ENCODE measurements at places on chromosomes 12 and 14.
A peak's percentile ranks its signal among the peaks of the same experiment; 100 is the strongest.

DNA sequence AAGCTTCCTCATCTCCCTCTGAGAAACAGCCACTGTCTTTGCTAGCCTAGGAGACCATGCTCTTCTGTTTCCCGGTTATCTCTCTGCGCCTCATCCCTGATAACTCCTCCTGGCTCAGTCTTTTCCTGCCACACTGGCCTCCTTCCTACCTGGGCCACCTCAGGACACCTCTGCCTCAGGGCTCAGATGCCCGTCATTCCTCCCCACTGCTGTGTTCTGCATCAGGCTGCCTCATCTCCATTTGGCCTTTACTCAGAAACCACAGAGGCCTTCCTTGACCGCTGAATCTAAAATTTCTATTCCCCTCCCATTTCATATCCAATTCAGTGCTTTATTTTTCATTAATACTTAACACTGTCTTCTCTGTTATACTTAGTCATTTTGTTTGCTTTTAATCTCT, 311.0 kb upstream of the RGS6 start:
- DNase-seq, result no peak

DNA sequence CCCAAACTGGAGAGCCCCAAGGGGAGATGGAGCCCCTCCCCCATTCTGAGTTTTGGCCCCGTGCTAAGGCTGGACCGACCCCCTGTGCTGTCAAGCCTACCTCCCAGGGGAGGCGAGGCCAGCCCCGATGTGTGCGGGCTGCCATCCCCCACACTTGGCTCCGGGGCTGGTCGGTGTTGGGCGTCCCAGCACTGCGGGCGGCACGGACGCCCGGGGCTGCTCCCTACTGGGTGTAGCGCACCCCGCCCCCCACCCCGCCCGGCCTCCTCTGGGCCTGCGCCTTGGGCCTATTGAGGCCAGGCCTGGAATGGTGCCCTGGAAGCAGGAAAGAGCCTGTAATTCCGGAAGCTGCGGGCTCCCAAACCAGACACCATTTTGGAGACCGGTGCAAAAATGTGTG, 2.6 kb downstream of the DCAF4 start:
- no peak for DNase-seq

DNA sequence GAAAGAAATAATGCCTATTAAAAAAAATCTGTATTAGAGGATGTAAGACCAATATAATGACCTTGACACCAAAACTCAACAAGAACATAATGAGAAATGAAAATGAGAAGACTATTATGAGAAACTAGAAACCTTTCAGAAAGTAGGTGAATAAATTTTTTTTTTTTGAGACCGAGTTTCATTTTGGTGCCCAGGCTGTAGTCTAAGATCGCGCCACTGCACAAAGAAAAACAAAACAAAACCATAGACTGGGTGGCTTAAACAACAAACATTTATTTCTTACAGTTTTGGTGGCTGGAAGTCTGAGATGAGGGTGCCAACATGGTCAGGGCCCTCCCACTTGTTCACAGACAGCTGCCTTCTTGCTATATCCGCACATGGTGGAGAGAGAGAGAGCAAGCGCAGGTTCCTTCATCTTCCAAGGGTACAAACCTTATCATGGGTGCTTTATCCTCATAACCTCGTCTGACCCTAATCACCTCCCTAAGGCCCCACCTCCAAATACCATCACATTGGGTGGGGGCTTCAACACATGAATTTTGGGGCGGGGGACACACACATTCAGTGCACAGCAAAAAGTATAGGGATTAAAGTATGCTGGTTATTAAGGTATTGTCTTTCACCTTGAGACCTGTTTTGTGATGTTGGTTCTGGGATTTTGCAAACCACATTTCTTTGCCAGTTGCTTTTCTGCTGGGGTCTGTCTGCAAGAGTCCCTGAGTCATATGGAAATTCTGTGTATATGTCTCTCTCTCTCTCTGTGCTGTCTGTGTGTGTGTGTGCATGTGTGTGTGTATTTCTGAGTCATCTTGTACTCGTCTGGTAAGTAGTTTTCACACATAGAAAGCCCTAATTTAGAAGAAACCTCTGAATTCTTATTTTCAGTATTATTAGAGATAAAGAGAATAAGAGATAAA, 26.2 kb downstream of the ZCRB1 start:
- DNase-seq, result no peak

DNA sequence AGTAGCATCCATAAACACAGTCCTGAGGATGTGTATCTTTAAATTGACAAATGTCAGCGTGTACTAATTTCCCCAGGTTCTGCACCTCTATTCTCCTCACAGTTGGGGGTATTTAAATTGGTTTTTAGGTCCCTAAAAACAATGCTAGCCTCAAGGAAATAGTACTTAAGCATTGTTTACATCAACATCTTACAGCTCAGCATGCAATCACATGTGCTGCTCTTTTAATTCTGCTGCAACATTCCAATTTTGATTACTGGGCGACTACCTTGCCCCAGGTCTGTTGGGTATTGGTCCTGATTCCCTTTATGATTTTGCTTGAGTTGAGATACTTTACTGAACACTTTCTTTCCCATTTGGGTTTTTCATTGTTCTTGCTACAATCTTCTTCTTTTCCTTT, 616.6 kb downstream of the CCER1 start:
- DNase-seq, result no peak

DNA sequence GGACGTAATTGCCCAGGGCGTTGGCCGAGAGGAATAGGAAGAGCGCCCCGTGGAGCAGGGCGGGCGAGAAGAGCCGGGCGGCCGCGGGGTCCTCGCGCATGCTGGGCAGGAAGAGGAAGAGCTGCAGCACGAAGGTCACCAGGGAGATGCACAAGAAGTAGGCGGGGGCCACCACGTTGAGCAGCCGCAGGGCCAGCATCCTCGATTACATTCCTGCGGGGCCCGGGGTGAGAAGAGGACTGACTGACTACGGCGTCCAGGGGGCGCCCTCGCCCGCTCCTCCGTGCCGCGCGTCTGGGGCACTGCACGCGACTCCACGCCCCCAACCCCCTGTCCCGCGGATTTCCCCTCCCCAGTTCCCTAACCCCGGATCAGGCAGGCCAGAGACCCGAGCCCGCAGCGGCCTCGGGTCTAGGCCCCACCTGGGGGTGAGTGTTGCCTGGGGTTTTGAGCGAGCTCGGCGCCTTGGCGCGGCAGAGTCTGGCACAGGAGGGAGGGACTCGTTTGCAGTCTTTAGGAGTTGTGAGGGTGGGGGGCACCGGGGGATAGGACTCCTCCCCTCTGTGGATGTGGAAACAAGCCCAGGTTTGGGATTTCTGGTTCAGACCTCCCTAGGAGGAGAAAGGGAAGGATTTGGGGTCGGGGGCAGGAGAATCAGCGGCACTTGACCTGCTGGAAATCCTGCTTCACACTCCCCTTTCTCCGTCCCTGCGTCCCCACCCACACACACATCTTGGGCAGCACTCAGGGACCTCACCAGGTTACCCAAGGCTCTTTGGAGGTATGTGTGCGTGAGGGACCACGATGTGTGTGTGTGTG, 1.8 kb downstream of the ZDHHC22 start:
- peak; percentile 61 for DNase-seq

DNA sequence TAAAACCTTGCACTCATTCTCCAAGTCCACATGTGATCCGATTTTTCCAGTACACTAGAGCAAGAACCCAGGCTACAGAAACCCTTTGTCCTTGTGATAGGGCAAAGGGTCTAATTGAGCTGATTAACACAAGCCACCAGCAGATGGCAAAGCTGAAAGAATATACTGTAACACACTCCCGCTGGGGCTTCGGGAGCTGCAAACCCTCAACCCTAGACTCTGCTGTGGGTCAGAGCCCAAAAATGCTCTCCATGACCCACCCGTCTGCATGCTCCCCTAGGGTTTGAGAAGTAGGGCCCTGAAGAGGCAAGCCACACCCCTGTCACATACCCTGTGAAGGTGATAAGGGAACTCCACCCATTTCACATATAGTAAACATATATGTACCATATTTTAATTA, 33.6 kb upstream of the PCNX1 start:
- no peak for DNase-seq

DNA sequence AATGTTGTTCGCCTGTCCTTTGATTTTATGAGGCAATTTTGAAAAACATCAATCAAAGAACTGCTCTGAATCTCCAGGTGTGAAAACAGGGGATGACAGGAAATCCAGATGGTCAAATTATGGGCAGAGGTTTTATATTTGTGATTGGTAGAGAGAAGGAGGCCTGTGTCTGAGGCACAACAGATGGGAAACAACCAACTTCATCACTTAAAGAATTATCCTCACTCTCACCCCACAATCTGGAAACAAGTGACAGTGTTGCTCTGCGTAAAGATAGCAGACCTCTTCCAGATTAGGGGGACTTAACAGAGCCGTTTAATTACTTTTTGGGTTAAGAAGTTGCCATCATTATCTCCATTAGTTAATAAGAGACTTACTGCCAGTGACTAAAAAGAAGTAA, 64.1 kb upstream of the EGLN3 start:
- DNase-seq, result no peak

GRCh38 chr12:114636723-114637480, 47.1 kb downstream of the TBX3 start:
- DNase-seq, result peak; percentile 34

DNA sequence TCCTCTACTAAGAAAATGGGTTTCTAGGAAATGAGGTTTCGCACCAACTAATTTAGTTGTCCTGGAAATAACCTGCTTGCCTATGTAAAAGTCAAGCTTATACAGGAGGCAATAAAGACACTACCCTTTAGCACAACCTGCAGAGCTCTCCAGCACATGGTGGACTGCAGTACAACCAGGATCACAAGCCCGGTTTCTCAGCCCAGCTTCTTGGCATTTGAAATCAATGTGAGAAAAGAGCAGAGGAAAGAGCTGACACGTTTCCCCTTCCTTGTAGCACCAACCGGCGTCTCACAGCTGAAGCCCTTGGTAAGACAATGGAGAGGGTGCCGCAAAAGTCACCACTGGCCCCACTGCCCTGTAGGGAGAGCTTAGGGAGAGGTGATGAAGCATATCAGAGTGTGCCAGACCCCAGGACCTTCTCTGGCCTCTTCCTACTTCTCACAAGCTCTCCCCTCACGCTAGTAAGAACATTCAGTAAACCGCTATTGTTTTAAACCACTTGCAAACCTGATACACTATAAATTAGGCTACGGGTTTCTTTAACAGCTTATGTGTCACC, 8.6 kb downstream of the SPTLC2 start:
- no peak for DNase-seq

DNA sequence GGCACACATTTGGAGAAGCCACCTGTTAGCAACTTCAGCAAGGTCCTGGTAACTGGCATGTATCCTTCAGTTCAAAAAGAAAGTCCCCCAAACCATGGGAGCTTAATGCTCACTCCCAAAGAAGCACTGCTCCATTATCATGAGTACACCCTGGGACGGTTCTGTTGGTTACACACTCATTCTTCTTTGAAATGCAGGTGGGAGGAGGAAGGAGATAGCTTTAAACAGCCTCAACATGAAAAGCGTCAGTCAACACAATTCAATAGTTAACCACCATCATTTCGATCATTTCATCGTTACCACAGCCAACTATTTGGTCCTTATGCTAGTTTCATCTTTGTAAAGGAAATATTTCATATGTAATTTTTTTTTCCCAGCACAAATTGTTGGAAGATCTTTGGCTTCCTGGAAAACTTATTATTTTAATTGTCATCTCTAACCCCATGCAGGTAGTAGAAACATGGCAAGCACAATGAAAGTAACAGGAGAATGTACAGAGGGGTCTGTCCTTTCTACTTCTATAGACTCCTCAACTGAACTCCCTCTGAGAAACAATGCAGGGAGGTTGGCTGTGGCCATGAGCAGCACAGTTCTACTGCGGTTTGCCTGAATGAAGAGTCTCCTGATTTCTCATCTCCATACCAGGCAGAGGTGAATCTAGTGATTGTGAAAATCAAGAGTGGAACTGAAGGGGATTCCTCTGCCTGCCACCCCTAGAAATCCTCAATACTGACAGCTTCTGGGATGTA, 196.4 kb upstream of the FOXN3 start:
- DNase-seq, result no peak

GRCh38 chr12:2628401-2628800, 166.4 kb upstream of the FKBP4 start:
- DNase-seq, result no peak

- DNase-seq, result no peak
Measured at GRCh38 chr14:65268594-65268993, 143.9 kb upstream of the FUT8 start.

DNA sequence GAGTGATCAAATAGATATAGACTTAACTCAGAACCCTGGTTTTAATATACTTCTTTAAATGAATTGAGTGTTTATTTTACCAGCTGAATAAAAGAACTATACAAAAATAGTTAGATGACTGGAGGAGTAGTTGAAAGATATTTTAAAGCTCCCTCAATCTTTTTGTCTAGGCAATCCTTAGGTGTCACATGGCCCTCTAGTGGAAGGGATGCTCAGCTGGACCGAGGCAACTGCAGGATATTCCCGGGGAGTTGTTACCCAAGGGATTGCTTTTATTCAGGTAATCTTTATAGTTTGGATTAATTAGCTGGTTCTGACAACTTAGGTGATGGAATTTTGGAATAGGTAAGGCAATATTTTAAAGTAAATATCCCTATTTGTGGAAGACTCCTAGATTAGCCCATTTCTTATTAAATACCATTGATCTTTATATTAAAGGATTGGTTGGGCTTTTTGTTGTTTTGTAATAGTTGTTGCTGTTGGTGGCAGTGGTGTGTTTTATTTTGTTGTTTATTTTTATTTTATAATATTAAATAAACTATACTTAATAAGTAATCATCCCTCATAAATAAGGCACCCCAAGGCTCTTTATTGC, 57.1 kb downstream of the ZDHHC17 start:
- DNase-seq, result peak; percentile 29

- no peak for DNase-seq
Measured at GRCh38 chr14:98894600-98894999, 377.4 kb downstream of the BCL11B start.

- DNase-seq, result no peak
Measured at GRCh38 chr12:89576572-89577220, 50.8 kb upstream of the POC1B start.

DNA sequence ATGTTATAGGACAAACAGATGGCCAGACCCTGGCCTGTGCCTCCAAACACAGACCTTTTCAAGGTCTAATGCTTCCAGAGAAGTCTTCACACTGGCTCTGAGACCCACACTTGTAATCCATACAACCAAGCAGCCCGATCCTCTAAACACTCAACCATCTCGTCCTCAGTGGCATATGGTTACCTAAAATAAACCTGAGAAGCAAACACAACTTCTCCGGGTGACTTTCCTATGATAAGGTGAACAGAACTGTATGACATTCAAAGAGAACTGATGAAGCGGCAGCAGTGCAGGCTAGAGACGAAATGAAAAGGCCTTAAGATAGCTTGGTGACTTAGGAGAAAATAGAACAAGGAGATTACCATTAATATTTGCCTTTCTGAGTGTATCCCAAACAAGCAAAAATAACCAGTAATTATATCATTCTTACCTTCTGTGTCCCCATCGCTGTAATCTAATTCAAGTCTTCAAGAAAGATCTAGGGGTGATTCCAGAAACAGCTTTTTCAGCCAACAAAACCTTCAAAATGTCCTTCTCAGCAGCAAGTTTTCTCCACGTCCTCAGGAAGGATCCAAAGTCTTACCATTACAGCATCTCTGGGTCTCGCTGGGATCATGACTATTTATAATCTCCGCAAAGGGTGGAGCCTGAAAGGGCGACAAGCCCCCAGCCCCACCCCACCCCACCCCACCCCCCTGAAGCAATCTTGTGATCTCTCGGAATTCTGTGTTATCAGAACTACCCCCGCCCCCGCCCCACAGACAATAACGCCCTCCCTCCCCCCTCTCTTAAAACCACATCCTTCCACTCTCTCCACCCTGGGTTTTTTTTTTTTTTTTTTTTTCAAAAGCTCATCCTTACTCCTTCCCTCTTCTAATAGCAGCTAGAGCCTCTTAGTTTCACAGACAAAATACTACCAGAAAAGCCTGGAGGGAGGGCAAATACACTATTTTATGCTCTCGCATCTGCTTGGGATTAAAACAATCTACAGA, at the start of gene SLC2A3:
Gene SLC2A3 (minus strand): TSS at position 598 of the 992 bp plus-strand sequence. CDS start 153 bp downstream, at position 445.
- DNase-seq, result peak; percentile 88

GRCh38 chr12:66137937-66138336, 7.4 kb upstream of the LLPH start:
- DNase-seq, result no peak
